ENCODE measurements at places on chromosomes 1 and 21.

DNA sequence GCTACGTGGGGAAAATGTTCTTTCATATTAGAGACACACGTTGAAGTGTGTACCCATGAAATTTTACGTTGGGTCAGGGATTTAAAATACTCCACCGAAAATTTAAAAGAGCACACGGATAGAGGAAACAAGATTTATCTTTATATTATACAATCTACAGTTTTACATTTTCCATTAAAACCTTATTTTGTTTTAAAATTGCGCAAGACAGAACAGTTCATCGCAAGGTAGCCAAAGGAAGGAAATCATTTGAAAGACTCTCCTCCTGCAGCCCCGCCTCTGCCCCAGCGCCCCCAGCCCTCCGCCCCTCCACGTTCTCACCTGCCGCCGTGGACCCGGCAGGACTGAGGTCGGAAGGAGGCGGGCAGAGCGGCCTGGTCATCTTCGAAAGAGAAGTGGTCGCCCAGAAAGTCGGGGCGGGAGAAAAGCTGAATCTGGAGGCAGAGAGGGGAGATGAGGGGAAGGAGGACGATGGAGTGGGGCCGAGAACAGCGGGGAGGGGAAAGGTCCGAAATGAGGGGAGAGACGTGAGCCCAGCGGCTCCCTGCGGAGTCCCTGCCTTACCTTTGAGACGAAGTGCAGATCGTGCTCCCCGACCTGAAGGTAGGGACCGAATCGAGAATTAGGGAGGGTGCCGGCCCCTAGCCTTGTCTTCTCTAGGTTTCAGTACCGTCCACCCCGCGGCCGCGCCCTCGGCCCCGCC lies 18.0 kb downstream of the CRYBG2 start:
- DNase-seq, result no peak

DNA sequence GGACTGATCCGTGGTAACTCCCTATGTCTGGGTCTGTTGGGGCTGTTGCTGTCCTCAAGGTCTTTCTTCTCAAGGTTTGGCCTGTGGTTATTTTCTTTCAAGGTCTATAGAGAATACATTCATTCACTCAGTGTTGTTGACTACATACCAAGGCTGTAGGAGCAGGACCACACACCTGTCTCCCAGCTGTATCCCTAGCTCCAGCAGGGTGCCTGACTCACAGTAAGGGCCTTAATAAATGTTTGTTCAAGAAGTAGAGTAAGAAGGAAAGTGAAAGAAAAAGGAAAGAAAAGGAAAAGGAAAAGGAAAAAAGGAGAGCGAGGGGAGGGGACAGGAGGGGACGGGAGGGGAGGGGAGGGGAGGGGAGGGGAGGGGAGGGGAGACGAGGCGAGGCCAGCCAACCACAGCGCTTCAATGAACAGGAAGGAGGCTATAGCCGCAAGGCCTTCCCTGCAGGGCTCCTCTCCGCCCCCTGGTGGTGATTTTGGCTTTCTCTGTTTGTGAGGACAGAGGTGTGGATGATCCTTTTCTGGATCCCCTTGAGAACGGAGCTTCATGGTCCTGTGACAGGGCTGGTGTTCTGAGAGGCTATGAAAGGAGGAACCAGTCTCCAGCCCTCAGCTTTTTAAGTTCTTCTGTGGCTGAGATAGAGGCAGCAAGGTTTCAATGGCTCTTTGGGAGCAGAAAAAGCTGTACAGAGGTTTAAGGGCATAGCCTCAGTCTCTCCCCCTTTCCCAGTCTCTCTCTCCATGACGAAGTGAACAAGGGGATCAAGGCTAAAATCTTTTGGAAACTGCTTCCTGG lies 30.6 kb upstream of the LCE5A start:
- DNase-seq, result no peak

GRCh38 chr1:111220302-111220890 lies 7.1 kb upstream of the CHI3L2 start:
- no peak for DNase-seq

DNA sequence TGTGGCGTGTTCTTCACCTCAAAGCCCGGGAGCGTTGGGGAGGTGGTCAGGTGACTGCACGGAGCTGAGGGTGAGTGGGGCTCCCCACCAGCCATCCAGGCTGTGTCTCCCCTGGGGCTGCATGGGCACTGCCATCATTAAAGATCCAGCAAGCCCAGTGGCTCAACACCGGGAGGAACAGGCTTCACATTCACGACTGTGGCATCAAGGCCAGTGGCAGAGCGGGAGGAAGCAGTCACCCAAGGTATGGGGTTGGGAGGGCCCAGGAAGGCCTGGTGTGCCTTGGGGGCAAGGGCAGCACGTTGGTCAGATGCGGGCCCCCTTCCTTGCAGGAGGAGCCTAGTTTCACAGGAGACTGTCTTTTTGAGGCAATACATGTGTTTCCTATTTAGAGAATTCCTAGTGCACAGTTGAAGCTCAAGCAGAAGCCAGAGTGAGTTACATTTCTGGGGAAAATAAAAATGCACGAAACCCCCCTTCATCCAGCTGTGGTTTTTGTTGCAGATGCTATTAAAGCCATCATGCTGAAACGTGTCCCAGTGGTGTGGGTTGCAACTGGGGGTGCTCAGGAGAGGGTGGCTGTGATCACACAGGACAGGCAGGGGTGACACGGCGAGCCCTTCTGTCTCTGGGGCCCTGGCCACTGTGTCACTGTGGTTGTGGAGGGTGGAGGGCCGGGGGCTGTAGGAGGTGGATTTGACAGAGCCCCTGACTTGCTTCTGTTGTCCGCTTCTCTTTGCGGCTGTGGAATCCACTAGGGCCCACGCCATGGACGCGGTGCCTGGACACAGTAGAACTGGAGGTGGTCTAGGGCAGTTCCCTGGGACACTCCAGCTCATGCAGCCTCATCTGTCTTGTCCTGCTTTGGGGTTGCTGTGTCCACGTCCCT lies 34.1 kb downstream of the SNAP47 start:
- DNase-seq, result no peak

DNA sequence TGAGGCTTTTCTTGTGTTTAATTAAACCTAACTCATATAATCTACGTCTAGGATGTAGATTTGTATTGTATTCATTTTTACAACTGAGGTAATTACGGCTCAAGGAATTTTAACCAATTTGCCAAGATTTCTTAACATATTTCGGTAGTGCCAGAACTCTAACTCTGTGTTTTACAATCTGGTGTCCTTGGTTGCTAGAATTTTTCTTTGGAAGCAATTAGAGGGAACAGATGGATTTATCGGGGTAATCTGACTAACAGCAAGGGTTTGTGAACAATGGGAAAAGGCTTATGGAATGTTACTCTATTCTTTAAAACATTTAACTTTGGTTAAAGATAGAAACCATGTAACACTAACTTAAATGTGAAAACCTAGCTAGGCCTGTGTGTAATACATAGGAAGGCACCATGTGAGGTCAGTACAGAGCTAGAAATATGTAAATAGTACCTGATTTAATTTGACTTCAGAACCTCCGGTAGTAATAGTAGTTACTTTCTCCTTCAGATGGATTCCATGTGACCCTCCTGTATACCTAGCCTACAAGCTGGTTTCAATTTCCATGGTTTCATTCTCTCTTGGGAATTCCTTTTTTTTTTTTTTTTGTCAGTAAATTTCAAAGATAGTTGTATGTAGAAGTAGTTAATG lies 1.2 kb downstream of the MTF2 start:
- peak; percentile 33 for DNase-seq

GRCh38 chr1:107405236-107405635 lies 264.4 kb downstream of the NTNG1 start:
- DNase-seq, result no peak

DNA sequence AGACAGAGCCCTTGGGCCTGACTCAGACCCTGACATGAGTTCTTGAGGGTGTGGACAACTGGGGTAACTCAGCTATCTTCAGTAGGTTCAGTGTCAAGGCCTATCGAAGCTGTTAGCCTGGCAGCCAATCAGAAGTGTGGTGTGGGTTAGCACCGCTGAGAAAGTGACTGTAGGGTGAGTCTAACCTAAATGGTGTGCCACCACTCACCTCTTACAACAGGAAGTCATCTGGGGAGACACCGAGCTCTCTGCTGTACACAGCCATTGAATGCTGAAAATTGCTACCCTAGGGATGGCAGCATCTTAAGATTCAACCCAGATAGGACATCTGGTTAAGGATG lies 44.6 kb downstream of the RASSF5 start:
- DNase-seq, result no peak

- DNase-seq, result no peak
These were observed 408.0 kb downstream of the LRRIQ3 start for GRCh38 chr1:73789965-73790364.

- DNase-seq, result no peak
These were observed 90.6 kb downstream of the SGIP1 start for GRCh38 chr1:66624412-66625060.

- DNase-seq, result no peak
These were observed 5.8 kb downstream of the OLIG1 start for GRCh38 chr21:33075596-33076195.

DNA sequence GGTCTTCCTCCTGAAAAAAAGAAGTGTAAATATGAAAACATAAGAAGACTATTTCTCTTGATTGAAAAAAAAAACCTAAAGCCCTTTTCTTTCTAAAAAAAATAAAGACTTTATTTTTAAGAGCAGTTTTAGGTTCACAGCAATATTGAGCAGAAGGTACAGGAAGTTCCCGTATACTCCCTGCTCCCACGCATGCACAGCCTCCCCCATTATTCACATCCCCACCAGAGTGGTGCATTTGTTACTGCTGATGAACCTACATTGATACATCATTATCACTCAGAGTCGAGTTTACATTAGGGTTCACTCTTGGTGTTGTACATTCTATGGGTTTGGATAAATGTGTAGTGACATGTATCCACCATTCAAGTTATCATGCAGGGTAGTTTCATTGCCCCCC lies 92.0 kb upstream of the TLR5 start:
- DNase-seq, result no peak

DNA sequence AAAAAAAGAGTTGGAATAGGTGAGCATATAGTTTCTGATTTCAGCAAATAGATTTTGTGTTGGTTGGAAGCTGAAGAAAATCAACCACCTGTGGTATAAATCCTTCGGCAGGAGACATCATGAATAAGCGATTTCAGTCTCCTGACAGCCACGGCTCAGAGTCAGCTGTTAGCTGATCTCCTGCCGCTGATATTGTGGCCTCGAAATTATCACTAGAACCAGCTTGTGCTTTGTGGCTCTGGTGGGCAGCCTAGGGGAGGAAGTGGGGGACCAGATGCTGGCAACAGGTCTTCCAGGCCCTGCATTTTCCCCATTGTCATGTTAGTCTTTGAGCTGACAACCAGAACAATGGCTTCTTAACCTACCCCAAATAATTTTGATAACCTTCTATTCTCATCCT lies 842 bp upstream of the GCSAML start:
- no peak for DNase-seq

GRCh38 chr1:206690516-206690915 lies 5.8 kb downstream of the MAPKAPK2 start:
- no peak for DNase-seq

- DNase-seq, result no peak
These were observed 122.6 kb upstream of the ZNHIT6 start for GRCh38 chr1:85830837-85831236.

DNA sequence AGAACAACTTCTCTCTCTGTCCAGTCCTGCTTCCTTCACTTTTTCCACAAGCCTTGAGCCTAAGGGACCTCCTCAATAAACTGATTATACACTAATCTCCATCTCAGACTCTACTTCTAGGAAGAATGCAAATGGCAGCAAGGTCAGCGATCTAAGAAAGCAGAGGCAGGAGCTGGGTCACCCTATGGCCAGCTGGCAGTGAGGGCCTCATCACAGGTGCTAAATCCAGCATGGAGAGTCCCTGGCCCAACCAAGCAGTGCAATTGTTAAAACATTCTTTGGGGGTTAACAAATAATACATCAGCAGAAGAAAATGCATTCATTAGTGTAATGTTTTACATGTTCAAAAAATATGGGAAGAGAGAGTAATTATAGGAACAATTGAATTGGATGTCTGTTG lies 416.0 kb downstream of the SIPA1L2 start:
- DNase-seq, result no peak

DNA sequence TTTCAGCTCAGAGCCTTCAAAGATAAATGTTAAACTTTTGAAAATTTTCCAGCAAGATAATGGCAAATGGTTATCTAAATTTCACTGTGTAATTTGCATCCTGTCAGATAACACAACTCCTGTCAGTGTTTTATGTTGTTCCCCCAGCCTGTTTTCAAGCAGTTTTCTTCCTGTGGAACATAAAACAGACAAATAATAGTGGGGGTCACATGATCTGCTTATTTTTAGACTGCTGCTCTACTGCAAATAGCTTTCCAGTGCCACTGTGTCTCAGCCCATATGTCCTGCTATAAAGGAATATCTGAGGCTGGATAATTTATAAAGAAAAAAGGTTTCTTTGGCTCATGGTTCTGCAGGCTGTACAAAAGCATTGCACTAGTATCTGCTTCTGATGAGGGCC lies 32.2 kb downstream of the FMO3 start:
- DNase-seq, result no peak

DNA sequence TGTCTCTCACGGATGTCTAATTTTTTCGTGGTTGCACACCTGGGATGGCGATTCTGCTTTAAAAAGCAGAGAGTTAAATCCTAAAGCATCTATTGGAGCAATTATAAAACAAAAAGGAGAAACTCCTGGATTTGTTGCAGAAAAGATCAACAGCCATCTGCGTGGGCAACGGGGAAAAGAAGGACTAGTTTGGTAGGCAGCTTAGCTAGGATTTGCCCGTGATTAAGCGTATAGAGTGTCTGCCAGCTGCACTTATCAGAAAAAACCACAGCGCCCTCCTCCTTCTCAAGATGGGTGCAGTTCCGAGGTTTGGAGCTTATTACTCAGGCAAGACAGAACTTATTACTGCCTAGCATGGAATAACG lies 526 bp upstream of the SLC25A24 start:
- peak; percentile 63 for DNase-seq

DNA sequence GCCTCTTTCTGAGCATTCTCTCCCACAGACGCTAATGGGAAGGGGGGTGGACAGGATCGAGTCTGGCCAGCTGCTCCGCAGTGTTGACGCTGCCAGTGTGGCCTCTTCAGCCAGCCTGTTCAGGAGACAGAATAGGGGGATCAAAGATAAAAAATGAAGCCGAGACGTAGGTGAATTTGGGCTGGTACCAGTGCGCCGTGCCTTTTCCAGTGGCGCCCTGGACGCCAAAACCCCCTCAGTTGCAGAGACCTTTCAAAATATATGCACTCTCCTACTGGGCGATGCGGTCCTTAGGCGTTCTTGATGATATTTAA lies 1.1 kb downstream of the TTC3 start:
- DNase-seq, result no peak

Measured in SHP77 treated with DMSO at 0.1 percent for 48 hours (cell line).